ENCODE measurements at places on chromosomes 1 and 21.
A peak's percentile ranks its signal among the peaks of the same experiment; 100 is the strongest.

GRCh38 chr1:93433407-93433961 is 14.4 kb upstream of the FNBP1L start:
- no peak for DNase-seq

DNA sequence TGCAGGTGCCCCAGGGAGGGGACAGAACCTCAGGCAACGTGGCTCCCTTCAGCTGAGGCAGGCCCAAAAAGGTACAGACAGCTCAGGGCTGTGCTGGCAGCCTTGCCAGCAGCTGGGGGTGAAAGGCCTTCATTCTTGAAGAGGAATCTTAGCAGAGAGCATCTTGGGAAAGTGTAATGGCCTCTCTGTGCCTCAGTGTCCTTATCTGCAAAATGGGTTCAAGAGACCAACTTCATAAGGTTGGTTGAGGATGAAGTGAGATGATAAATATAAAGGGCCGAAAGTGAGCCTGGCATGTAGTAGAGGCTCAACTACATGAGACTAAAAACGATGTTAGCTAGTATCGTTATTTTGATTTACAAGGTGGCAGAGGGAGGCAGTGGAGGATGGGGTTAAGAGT is 26.2 kb downstream of the TMCO4 start:
- no peak for DNase-seq

DNA sequence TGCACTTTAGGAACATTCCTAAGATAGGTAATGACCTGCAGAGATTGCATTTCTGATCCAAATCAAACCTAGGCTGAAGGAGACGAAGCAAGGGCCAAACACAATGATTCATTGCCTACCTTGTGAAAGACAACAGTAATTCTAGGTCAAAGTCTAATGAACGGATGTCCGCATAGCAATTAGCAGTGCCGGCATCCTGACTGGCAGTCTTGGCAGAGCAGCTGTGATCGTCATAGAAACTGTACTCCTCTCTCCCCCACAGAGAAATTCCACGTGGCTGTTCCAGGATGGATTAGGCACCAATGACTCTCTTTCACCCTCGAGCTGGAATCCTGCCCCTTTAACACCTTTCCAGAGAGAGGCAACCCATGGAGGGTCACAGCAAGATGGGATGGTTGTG is 28.9 kb upstream of the VAV3 start:
- DNase-seq: no peak

GRCh38 chr1:151710187-151710840 is 6.3 kb downstream of the CELF3 start:
- DNase-seq: peak; percentile 21

GRCh38 chr1:221776495-221777301 is 34.8 kb upstream of the DUSP10 start:
- no peak for DNase-seq

GRCh38 chr1:182731852-182732575 is 47.6 kb upstream of the RGS8 start:
- no peak for DNase-seq

DNA sequence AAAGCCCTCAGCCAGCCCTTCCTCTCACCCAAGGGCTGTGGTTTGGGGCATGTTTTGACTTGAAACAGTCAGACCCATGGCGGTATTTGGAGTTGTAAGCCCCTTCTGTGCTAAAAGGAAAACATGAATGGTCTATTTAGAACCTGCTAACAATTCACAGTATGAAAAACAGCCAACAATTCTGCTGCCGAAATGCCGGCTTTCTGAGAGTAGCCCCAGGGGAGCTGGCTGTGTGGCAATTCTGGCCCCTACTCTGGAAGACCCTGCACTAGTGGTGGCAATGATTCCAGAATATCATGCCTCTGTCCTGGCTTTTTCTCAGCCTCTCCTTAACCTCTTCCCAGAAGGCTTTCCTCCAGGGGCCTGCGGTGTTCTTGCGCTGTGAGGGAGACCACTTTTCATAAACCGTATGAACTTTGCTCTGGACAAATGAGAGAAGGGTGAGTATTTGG is 118.7 kb downstream of the EDEM3 start:
- no peak for DNase-seq

- no peak for DNase-seq
Measured at GRCh38 chr1:39418236-39418635, 73.2 kb upstream of the BMP8A start.

- DNase-seq: no peak
Measured at GRCh38 chr1:5725406-5725805, 266.8 kb downstream of the NPHP4 start.

GRCh38 chr1:54884768-54885167 is 2.2 kb downstream of the DHCR24 start:
- no peak for DNase-seq

GRCh38 chr1:217193151-217193550 is 437.7 kb downstream of the GPATCH2 start:
- DNase-seq: no peak

DNA sequence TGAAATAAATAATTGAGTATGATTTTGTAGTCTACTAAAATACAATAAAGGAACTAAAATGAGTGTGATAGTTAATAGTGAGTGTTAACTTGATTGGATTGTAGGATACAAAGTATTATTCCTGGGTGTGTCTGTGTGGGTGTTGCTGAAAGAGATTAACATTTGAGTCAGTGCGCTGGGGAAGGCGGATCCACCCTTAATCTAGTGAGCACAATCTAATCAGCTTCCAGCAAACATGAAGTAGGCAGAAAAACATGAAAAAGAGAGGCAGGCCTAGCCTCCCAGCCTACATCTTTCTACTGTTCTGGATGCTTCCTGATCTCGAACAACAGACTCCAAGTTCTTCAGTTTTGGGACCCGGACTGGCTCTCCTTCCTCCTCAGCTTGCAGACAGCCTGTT is 1716.6 kb downstream of the MRPL39 start:
- DNase-seq: no peak

- peak; percentile 88 for DNase-seq
Measured at GRCh38 chr21:31559368-31560119, 99.9 kb upstream of the SOD1 start.

- DNase-seq: peak; percentile 36
Measured at GRCh38 chr1:160777486-160778089, 18.4 kb upstream of the LY9 start.

- DNase-seq: no peak
Measured at GRCh38 chr21:34687065-34687464, 18.3 kb downstream of the CLIC6 start.

- no peak for DNase-seq
Measured at GRCh38 chr1:80989455-80989854, 811.3 kb upstream of the ADGRL2 start.

DNA sequence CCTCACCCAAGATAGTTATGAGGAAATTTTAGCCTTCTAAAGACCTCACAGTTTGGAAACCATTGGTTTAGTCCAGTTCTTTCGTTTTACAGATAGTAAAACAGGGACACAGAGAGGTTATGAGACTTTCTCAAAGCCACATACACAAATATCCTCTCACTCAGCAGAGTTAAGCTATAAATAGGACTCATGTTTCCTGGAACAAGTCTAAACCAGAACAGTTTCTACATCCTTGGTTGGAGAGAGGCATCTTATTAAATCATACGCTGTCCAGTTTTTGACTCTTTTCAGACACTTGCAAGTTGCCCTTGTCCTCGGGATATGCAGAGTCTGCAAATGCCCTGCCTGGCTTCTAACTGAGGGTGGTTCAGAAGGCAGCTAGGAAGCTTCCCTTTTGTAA is 462.1 kb upstream of the DEPDC1 start:
- no peak for DNase-seq

DNA sequence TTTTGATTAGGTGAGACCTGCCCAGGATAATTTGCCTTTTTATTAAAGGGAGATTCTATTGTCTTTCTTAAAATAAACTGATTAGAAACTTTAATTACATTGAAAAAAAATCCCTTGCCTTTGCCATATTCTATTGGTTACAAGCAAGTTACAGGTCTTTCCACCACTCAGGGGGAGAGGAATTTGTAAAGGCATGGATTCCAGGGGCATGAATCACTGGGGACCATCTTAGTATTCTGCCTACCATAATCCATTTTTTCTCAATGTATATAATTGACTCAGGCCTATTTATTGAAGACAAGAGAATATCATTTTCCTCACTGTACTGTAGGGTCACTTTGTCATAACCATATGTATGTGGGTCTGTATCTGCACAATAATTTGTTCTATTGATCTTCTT is 124.3 kb upstream of the PDE4B start:
- DNase-seq: no peak
